Cardiac atrium fibroblast (primary cell): ENCODE measurements at places on chromosomes 1 and 21. TPM values are rescaled to one million over a fixed set of nuclear protein-coding genes. Genes with fewer than 3 reads are reported as not detected.

Gene BOLA1
- 11.2 and 12.0 TPM in 2 replicates for total RNA-seq

Gene SPRR2E
- not detected in 2 replicates for total RNA-seq

Gene HHAT
- 2.5 and 5.3 TPM in 2 replicates for total RNA-seq

Gene PCSK9
- total RNA-seq = 1.3 and 7.5 TPM in 2 replicates

Gene NDUFV3
- total RNA-seq = 53.9 and 55.2 TPM in 2 replicates

Gene TNN
- not detected in 2 replicates for total RNA-seq

Gene TARDBP
- 12.5 and 31.4 TPM in 2 replicates for total RNA-seq

Gene CRP
- not detected in 2 replicates for total RNA-seq

Gene EDN2
- total RNA-seq = 0.81 TPM in 1 of 2 replicates, not detected in the other

Gene H3-3A
- total RNA-seq = 266 and 271 TPM in 2 replicates

Gene ARHGEF10L
- 8.7 TPM in 2 replicates for total RNA-seq

Gene LRRC38
- not detected in 2 replicates for total RNA-seq

Gene FAM43B
- 0.32 TPM in 1 of 2 replicates, not detected in the other for total RNA-seq

Gene MCOLN3
- total RNA-seq = not detected in 2 replicates

Gene CDC42
- total RNA-seq = 278 and 290 TPM in 2 replicates

Gene GUCA2B
- not detected in 2 replicates for total RNA-seq

Gene RNU1-2
- not detected in 2 replicates for total RNA-seq

Gene LDLRAD1
- total RNA-seq = not detected in 2 replicates

Gene MIXL1
- total RNA-seq = not detected in 2 replicates

Gene RYR2
- total RNA-seq = under 0.01 and 0.16 TPM in 2 replicates

Gene COL9A2
- 1.5 and 2.0 TPM in 2 replicates for total RNA-seq

Gene GPR52
- total RNA-seq = not detected in 2 replicates

Gene CTSK
- 13.8 and 18.4 TPM in 2 replicates for total RNA-seq

Gene DMBX1
- total RNA-seq = not detected in 2 replicates

Gene CD1E
- not detected in 2 replicates for total RNA-seq

Gene PRRX1
- total RNA-seq = 46.5 and 62.1 TPM in 2 replicates

Gene COL11A1
- 0.18 TPM in 1 of 2 replicates, not detected in the other for total RNA-seq

Gene GJC2
- total RNA-seq = 1.4 and 1.5 TPM in 2 replicates

Gene S100A3
- 7.5 and 9.0 TPM in 2 replicates for total RNA-seq

Gene PKN2
- 10.4 and 14.8 TPM in 2 replicates for total RNA-seq

Gene TRMT1L
- total RNA-seq = 5.2 and 11.0 TPM in 2 replicates

Gene IL22RA1
- total RNA-seq = 0.16 TPM in 1 of 2 replicates, not detected in the other

Gene SPRR1B
- total RNA-seq = not detected in 2 replicates

Gene TSPAN1
- total RNA-seq = 0.49 TPM in 1 of 2 replicates, not detected in the other

Gene OR2G6
- not detected in 2 replicates for total RNA-seq

Gene CFAP107
- not detected in 2 replicates for total RNA-seq

Gene MAN1C1
- total RNA-seq = 1.5 and 3.2 TPM in 2 replicates

Gene SLC35A3
- 19.4 and 32.3 TPM in 2 replicates for total RNA-seq

Gene KIF2C
- total RNA-seq = 6.1 and 10.4 TPM in 2 replicates

Gene PTPN7
- total RNA-seq = not detected in 2 replicates

Gene SEMA4A
- 0.54 TPM in 1 of 2 replicates, not detected in the other for total RNA-seq

Gene A3GALT2
- not detected in 2 replicates for total RNA-seq

Gene SPRR3
- not detected in 2 replicates for total RNA-seq

Gene CXADR
- 0.18 and 2.4 TPM in 2 replicates for total RNA-seq

Gene UBL4B
- total RNA-seq = not detected in 2 replicates

Gene OR2AK2
- total RNA-seq = not detected in 2 replicates

Gene PLA2G2E
- not detected in 2 replicates for total RNA-seq

Gene DDX59
- 11.0 and 13.0 TPM in 2 replicates for total RNA-seq

Gene CAPN9
- not detected in 2 replicates for total RNA-seq

Gene CELA2A
- not detected in 2 replicates for total RNA-seq

Gene AKNAD1
- total RNA-seq = not detected in 2 replicates

Gene C1orf116
- total RNA-seq = not detected in 2 replicates

Gene RUNX3
- total RNA-seq = not detected in 2 replicates

Gene AQP10
- total RNA-seq = not detected in 2 replicates

Gene RBM11
- not detected in 2 replicates for total RNA-seq

Gene TYW3
- total RNA-seq = 8.5 and 14.3 TPM in 2 replicates

Gene CDA
- 1.6 TPM in 1 of 2 replicates, not detected in the other for total RNA-seq
